ENCODE measurements at places on chromosomes 5 and 9.

GRCh38 chr9:98999152-98999525 is 55.4 kb downstream of the COL15A1 start:
- no peak for DNase-seq

- DNase-seq: no peak
Measured at GRCh38 chr5:74295676-74296075, 344.9 kb downstream of the ENC1 start.

DNA sequence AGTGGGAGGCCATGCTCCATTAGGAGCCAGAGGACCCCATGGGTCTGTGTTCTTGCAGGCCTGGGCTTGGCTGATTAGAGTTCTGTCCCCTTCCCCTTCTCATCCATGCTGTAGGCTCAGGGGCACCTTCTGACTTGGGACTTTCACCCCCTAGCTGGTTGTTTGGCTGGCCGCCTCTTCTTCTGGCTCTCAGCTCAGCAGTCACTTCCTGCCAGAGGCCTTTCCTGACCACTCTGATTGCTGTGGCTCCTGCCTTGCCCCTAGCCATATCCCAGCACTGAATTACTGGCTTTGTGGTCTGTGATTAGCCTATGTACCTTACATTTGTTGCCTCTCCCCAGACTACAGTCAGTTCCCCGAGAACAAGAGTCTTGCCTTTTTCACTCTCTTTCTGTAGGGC is 14.6 kb downstream of the ENTREP1 start:
- DNase-seq: no peak

GRCh38 chr9:34337403-34337802 is 8.0 kb downstream of the NUDT2 start:
- DNase-seq: no peak

- DNase-seq: no peak
Measured at GRCh38 chr5:64765804-64766504, 2.5 kb downstream of the SREK1IP1 start.

DNA sequence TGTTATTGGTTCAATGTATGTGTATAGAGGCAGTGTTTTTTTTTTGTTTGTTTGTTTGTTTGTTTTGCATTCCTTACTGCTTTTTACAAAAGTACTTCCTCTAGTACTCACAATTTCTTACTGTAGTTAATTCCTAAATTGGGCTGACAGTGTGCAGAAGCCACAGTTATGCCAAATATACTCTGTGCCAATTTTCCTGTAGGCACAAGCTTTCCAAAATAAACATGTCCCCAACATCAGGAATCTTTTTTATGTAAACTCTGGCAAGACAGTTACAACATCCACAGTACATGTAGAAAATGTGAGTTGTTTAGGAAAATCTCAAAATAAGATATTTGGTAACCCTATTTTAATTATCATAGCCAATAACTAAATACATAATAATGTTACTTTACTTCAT is 161.6 kb upstream of the TSLP start:
- DNase-seq: no peak

DNA sequence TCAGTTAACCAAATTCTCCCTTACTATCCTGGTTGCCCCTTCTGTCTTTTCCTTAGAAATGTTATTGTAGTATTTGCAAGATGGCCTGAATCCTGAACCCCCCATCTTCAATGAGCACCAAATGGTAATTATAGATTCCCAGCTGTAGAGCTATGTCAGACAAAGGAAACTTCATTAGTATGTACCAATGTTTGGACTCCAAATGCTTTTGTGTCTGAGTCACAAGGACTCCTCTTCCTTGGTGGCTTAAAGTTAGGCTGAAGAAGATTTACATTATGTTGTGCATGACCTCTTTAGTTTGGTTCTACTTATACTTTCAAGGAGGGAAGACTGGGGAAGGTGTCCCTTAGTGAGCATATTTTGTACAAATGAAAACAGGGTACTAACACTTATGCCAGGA is 105.9 kb upstream of the CDKN2B start:
- no peak for DNase-seq

GRCh38 chr5:157286761-157287211 is 20.9 kb downstream of the CYFIP2 start:
- no peak for DNase-seq

- DNase-seq: no peak
Measured at GRCh38 chr9:33939924-33940874, 108.5 kb downstream of the UBAP2 start.

DNA sequence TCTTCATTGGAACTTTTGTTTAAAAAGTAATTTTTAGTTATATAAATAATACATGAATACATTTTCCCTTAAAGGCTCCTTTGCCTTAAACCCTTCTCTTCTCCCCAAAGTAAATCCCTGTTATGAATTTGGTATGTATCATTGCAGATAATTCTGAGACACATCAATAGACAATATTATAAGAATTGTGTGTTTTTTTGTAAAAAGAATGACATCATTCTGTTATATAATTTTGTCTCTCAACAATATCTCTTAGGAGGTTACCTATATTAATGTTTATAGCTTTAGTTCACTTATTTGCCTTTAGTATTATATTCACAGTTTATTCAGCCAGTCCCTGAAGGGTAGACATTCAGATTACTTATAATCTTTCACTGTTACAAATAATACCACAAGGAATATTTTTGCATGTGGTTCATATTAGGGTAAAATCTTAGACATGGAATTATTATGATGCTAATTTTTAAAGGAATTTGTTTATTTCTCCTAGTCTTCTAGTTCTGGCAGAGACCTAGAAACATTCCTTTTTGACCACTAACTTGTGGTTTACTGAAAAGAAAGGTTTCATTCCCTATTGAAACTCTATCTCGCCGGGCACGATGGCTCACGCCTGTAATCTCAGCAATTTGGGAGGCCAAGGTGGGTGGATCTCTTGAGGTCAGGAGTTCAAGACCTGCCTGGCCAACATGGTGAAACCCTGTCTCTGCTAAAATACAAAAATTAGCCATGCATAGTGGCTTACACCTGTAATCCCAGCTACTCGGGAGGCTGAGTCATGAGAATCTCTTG is 105.6 kb downstream of the KCTD16 start:
- DNase-seq: no peak

DNA sequence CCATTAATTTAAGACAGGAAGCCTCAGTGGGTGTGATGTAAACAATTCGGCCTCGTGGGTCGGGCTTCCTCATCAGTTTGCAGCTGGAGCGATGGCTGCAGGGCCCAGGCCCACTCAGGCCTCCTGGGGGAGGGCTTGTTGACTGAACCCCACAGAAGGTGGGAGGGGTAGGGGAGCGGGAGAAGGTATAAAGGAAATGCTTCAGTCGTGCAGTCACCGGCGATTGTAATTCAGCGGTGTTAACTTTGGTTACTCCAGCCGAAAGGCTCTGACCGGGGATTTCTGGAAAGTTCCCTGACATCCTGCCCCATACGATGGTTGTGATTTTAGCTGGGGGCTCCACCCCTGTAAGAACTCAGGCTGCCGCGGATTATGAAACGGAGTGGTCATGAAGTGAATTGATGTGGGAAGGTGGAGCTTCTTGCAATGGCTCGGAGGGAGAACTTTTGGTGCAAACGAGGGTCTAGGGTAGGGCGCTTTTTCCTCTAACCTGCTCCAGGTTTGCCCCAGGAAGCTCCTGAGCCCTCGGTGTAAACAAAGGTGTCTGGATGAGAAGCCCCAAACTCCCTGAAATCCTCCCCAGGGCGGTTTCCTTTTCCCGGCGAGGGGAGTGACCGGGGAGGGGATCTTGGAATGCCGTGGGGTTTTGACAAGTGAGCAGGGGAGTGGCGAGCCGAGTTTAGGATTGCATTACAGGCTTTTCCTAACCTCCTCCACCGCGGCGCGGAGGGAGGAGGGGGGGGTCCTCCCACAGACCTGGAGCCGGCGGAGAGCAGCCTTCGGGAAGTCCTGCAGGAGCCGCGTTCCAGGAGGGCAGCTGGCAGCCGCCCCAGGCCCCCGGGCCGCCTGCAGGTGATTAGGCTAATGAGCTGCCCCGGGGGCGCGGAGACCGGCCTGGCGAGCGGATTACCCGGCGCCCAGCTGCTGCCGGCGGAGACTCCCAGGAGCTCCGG is 215.5 kb downstream of the PDZD2 start:
- no peak for DNase-seq

- DNase-seq: no peak
Measured at GRCh38 chr5:142015781-142016533, 3.1 kb upstream of the GNPDA1 start.

DNA sequence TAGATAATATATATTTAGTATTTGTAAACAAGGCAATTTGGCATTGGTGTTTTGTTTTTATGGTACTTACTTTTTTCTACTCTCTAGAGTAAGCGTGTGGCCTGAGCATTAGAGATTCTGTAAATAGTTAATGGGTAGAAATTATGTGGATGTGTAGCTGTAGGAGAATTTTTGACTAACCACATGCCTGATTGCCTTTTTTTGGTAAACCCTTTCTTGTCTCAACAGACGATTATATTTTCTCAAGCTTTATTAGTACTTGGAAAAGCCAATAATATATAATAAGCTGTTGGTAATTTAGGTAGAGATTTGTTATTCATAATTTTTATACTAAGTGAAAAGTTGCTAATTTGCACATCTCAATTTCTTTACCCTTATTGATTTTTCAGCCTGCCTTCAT is 76.8 kb downstream of the FCHO2 start:
- DNase-seq: no peak

DNA sequence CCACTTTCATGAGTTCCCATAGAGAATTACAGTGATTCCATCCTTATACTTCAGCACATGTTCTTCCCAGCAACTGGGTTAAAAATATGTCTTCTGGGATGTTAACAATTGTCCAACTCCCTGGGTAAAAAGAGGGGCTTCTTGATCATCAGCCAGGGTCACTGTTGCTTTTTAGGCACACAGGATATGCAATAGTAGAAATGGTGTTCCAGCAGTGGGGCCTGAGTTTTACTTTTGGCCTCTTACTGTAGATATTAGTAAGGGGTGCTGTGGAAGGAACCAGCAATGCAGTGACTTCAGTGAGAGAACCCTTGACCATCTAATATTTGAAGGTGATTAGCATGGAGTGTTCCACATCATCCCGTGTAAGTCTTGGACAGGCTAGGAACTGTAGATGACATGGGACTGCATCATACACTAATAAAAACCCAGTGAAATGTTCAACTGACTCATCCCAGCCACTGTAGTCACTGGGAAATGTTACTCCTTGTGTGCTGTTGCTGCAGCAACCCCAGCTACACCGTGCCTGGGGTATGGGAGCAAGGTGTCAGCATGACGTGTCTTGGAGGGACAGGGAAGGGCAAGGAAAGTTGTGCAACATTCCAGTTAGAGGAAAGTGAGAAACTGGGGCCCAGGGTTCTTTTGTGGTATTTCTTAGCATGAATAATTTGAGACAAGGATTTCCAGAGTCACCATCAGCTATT is 610.9 kb downstream of the RAB3C start:
- no peak for DNase-seq

- no peak for DNase-seq
Measured at GRCh38 chr9:118533850-118534249, 829.6 kb downstream of the TLR4 start.

DNA sequence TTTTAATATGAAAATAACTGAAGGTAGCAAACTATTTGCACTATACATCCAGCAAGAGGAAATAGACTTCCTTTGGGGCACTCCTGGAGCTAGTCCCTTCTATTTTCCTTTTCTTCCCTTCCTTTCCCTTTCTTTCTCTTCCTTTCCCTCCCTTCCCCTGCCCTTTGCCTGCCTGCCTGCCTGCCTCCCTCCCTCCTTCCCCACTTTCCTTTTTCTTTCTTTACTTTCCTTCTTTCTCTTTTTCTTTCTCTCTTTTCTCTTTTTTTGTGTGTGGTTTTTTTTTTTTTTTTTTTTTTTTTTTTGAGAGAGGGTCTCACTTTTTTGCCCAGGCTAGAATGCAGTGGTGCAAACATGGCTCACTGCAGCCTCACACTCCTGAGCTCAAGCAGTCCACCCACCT is 17.3 kb upstream of the CXXC5 start:
- no peak for DNase-seq

DNA sequence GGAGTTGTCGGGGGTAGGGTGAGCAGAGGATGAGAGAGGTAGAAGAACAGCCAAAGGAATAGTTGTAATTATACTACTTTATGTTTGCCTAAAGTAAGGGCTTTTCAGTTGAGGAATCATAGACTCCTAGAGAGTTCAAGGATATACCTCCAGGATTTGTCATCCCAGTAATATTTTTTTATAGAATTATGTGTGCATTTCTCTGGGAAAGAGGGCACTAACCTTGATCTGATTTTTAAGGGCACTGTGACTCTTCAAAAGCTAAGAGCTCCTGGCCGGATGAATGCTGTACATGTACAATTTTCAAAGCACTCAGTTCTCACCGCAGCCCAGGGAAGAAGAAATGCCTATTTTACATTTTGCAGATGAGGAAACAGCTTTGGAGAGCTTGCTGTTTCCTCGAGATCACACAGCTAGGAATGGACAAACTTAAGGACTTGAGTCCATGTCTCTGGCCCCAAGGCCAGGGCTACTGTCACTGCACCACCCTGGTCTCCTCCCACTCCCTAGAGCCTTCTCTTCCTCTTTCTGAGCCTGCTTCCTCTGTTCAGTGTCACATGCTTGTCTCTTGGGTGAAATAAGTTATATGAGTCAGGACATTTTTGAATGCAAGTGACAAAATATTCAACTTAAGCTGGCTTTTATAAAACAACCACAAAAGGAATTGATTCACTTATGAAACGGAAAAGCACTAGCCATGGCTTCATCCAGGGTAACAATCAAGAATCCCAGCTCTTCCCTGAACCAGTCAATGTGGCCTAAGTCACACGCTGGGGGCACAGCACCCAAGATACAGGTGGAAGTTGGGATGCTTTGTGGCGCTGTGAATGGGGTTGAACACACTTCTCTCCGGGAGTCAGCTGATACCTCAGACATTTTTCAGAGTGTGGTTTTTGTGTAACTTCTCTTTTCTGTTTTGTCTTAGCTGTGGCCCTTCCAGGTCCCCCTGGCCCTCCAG is 45.7 kb upstream of the TGFBR1 start:
- no peak for DNase-seq

- no peak for DNase-seq
Measured at GRCh38 chr5:132463811-132464155, 26.8 kb downstream of the IRF1 start.

GRCh38 chr9:73152543-73152844 is 829 bp downstream of the ANXA1 start:
- no peak for DNase-seq

- DNase-seq: no peak
Measured at GRCh38 chr9:14535161-14535955, 157.9 kb downstream of the ZDHHC21 start.

DNA sequence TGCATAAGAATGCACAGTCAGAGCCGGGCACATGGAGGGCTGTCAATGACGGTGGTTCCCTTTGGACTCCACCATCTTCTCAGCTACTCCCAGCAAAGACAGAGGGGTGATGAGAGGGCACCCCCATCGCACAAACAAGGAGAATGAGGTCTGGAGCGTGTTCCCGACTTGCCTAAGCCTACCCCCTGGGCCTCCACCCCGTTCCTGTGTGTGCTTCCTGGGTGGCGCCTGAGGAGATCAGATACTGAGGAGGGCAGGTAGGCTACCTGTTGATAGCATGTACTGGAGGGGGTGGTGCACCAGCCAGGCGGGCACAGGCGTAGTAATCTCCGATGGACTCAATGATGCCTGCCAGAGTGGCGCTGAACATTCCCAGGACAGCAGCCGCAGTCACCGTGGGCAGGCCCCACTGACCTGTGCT is 4.1 kb downstream of the SLC23A1 start:
- DNase-seq: no peak

- DNase-seq: no peak
Measured at GRCh38 chr9:14031060-14031414, 282.9 kb downstream of the NFIB start.

- peak; percentile 37 for DNase-seq
Measured at GRCh38 chr5:131379723-131380122, 115.9 kb downstream of the CDC42SE2 start.
